ENCODE measurements at places on chromosomes 16 and 17.

DNA sequence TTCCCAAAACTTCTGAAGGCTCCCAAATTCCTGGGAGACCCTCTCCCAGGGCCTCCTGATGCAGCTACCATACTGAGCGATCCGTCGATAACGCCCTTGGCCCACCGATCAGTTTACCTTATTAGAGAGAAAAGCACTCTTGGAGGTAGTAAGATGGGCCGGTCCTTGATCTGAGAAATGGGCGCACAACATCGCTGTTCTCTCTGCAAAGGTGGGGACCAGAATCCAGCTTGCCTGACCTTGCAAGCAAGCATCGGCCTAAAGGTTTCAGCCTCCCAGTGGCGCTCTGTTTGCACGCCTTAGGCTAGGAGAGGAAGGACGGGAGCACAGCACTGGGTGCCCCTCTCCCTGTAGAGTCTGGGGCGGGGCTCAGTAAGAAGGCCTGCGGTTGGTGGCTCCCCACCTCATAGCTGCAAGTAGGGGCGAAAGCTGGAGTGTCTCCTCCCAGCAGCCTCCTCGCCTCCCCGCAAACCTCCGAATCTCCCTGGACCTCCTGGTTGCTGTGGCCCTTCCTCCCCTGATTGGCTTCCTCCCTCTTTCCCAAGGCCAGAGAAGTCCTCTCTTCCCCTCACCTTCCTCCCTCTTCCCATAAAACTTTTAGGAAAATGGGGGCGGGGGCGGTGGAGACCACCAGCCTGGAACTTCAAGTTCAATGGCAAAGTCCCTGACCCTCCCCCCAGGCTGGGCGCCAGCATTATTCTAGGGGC is at the start of gene PRAC1:
PRAC1 (minus strand) TSS at position 318 of the 707 bp plus-strand sequence; CDS start at position 192, 126 bp downstream.
- no peak for DNase-seq

- DNase-seq: no peak
Observed at GRCh38 chr17:16433514-16433913, 18.1 kb downstream of the TRPV2 start.

- DNase-seq: peak; percentile 79
Observed at GRCh38 chr16:569445-570254, at the start of gene PIGQ. PIGQ (plus strand) TSS chr16:569968; CDS start chr16:574075, 4,107 bp downstream.

DNA sequence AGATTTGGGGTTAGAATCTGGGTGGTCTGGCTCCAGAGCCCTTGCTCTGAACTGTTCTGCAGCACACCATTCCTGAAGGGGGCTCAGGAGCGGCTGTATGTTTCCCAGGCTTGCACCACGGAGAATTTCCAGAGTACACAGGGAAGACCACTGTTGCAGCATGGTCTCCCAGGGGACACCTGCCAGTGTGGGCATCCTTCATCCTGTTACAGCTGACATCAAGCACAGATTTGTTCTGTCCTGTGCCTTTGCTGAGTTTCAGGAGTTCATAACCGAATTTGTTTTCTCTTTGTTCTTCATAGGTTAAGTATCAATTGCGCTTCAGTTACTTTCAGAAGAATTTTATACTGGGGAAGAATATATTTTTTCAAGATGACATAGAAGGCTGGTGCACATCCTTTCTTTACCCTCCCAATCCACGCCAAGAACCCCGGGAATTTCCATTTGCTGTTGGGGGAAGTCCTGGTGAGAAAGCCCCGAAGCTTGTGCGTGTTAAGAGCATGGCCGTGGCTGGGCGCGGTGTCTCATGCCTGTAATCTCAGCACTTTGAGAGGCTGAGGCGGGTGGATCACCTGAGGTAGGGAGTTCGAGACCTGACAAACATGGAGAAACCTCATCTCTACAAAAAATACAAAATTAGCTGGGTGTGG is 26.3 kb upstream of the ABCA3 start:
- no peak for DNase-seq

GRCh38 chr16:68343137-68343536 is 32.3 kb downstream of the PRMT7 start:
- no peak for DNase-seq

- no peak for DNase-seq
Observed at GRCh38 chr17:40910441-40910841, 25.4 kb upstream of the KRT20 start.

DNA sequence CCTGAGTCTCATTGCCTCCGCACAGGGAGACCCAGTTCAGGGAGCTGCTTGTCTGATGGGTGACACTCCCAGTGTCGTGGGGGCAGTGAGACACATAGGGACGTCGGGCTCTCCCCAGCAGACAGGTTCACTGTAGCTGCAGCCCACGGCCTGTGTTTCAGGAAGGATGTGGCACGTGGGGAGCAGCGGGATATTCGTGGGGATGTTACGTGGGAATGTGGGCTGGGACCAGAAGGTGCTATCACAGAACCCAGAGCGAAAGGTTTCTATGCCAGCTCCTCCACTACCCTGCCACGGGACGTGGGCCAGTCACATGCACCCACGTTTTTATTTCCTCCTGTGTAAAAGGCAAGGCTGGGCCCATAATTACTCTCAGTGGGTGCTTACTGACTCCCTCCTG is 16.3 kb downstream of the CACNA1G start:
- no peak for DNase-seq

DNA sequence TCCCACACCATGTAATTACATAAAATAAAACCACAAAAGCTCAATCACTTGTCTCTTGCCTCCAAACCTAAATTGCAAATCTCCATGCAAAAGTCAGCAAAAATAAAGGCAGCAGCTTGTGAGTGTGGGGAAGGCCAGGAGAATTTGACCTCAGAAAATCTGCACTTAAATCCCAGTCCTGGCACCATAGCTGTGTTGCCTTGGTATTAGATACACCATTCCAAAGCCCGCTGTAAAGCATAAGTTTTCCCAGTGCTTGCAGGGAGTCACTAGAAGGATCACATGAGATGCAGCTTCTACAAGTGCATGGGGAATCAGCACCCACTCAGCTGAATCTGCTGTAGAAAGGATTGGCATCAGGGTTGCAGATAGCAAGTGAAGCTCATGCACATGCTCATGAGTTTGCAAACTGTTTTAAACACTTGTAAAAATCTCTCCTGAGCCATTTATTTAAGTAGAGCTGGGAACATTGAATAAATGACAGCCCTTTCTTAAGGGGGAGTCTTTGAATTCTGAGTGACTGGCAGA is 495.0 kb upstream of the HSBP1 start:
- DNase-seq: no peak

GRCh38 chr17:69960755-69961154 is 114.3 kb upstream of the KCNJ16 start:
- DNase-seq: no peak

DNA sequence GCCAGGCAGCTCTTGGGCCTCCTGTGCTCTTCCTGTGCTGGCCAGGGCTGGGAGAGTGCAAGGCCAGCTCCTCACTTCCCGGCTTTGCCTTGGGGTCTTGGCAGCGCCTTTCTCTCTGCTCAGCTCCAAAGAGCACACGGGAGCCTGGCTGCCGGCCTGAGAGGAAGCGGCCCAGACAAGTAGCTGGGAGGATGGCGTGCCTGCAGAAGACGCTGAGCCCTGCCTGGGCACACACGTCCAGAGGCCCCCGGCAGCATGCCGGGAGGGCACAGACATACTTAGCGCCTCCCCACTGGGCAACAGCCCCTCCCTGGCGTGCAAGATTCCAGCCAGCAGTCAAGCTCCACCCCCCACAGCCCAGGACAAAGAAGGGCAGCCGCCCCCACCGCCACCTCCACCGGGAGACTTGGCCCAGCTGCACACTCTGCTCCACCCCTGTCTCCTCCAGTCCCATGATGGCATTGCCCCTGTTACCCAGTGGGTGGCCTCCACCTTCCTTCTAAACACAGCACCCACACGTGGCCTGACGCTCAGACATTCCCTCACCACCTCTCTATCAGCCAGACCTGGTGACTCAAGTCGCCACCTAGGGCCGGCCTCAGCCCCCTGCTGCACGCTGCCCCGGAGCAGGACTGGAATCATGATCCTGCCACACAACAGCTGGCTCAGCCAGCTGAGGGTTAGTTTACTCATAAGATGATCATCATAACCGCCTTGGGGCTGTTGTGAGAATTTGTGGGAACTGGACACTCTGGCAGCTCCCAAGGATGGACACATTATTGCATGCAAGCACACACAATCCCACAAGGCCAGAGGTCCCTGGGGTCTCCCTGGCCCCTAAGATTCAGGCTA is 12.4 kb downstream of the SGCA start:
- DNase-seq: peak; percentile 60

DNA sequence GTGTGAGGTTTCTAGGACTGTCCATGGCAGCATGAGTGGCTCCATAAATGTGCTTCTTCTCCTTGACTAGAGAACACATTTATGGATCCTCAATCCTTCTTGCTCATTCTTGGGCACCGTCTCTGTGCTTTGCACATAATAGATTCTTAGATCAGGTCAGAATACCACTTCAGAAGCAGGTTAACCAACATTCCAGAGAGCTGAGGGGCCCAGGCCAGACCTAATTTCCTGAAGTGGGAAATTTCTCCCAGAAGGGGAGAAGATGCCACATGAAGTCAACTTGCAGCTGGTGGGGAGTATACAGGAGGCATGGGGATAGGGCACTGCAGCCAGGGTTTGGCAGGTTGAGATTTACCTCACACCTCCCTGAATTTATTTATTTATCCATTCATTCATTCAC is 24.4 kb upstream of the VAT1L start:
- no peak for DNase-seq

DNA sequence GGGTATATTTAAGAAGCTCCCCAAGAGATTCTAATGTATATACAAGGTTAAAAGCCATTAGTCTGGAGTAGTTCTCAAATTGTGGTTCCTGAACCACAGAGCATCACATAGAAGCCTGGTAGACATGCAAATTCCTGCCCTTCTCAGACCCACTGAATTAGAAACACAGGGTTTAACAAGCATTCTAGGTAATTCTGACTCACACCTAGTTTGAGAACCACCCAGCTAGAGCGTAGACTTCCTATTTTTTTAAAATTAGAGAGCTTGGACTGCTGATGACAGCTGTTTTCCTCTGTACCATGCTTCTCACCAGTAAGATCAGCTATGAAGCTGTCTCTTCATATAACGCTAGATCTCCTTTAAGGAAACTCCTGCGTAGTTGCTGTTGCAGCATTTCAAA is 50.6 kb downstream of the HS3ST3B1 start:
- no peak for DNase-seq

GRCh38 chr17:8447799-8448198 is 12.1 kb downstream of the NDEL1 start:
- DNase-seq: no peak

DNA sequence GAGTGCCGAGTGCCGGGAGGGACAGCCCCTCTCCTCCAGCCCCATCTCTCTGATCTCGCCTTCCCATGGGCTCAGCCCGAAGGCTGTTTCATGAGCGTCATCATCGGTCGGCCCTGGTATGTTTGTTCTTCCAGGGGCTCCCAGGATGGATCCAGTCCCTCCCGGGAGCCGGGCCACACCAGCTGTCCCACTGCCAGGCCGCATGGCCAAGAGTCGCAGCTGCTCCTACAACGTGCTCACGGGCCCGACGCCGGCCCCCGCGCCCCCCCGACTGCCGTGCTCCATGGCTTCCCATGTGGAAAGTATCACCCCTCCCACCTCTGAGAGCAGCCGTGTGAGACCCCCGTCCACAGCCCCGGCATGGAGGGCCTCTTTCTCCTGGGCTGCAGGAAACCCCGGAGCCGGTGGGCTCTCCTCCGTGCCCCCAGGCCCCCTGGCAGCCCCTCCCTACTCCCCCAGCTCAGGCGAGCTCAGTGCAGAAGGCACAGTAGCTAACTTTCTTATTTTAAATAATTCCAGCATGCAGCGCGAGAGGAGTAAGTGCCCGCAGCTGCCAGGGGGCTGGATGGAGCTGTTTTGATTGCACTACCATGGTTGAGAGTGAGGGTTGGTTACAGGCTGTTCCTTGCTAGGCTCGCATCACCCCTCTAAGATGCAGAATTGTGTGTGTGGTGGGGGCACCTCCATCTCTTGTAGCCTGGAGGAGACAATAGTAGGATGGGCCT is 26.6 kb upstream of the GSE1 start:
- DNase-seq: no peak

DNA sequence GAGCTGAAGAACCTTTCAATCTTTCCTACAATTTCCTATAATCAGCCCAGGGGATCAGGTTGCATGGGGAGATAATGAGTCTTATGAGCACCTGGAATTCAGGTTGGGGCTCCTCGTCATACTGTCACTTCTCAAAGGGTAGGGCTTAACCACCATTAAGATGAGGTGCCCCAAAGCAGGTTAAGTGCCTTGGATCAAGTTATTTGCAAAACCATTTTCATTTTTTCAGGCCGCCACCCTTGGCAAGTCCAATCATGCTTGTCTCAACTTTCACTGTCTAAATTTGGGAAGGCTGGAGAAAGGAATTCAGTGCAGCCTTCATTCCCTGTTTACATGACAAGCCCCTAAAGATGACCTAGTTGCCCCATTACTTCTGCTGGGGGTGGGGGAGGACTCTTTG is 44.9 kb upstream of the TANGO6 start:
- no peak for DNase-seq

- DNase-seq: no peak
Observed at GRCh38 chr17:61130330-61130729, 269.3 kb upstream of the TBX2 start.

GRCh38 chr16:90057738-90058173 is 19.4 kb downstream of the PRDM7 start:
- no peak for DNase-seq

GRCh38 chr17:38465391-38466345 is 37.4 kb downstream of the ARHGAP23 start:
- DNase-seq: no peak

- no peak for DNase-seq
Observed at GRCh38 chr16:78098087-78098486, 1.4 kb upstream of the WWOX start.

- DNase-seq: peak; percentile 44
Observed at GRCh38 chr17:48995304-48995973, 1.7 kb upstream of the IGF2BP1 start.

Data from activated T-cell treated with anti-CD3 and anti-CD28 coated beads, Interleukin-2, amount 50 U/mL, for 1 hour (primary cell).